Calu3 (cell line): ENCODE measurements at places on chromosomes 6 and 20. TPM values are rescaled to one million over a fixed set of nuclear protein-coding genes. Genes with fewer than 3 reads are reported as not detected.

CD109 gene
- total RNA-seq: 1.9 and 3.6 TPM in 2 replicates

TCF21 gene
- total RNA-seq: not detected in 2 replicates

SUPT3H gene
- total RNA-seq: 7.0 and 10.3 TPM in 2 replicates

NMBR gene
- total RNA-seq: not detected in 2 replicates

LY86 gene
- total RNA-seq: not detected in 2 replicates

RBPJL gene
- total RNA-seq: not detected in 2 replicates

- H3K27me3 ChIP-seq: no peaks in the 10 kb centered on the region
- H3K36me3 ChIP-seq: peaks cover 81% of the 10 kb centered on the region
- DNase-seq: no peak
- H3K27ac ChIP-seq: peak overlapping the region; percentile 100
- peaks cover 62% of the 10 kb centered on the region for H3K4me1 ChIP-seq
- H3K4me3 ChIP-seq: no peak overlapping the region
Observed at GRCh38 chr20:50758469-50758868, 27.1 kb downstream of the PARD6B start.

DNA sequence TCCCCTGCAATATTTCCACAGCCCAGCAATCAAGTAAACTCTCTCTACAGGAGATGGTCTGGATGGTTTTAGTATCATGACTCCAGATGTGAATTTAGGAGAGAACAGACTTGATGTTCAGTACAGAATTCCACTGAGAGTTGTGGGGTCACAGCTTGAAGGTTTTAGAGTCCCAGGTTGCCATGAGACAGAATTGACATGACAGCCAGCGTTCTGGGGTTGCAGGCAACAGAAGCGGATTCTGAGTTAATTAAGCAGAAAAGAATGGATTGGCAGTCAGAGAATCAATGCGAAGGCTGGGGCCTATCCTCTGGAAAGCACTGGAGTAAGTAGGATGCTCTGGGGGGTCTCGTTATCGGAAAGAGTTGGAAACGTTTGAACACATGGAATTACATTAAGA, 2.4 kb upstream of the KIAA1755 start:
- H3K27me3 ChIP-seq: peaks cover 96% of the 10 kb centered on the region
- DNase-seq: no peak
- H3K4me3 ChIP-seq: no peak overlapping the region
- no peak overlapping the region for H3K27ac ChIP-seq

- H3K27ac ChIP-seq: no peak overlapping the region
- no peaks in the 10 kb centered on the region for H3K4me1 ChIP-seq
- no peaks in the 10 kb centered on the region for H3K27me3 ChIP-seq
- DNase-seq: no peak
- no peaks in the 10 kb centered on the region for H3K36me3 ChIP-seq
Observed at GRCh38 chr6:122140031-122140430, 259.4 kb upstream of the HSF2 start.

DNA sequence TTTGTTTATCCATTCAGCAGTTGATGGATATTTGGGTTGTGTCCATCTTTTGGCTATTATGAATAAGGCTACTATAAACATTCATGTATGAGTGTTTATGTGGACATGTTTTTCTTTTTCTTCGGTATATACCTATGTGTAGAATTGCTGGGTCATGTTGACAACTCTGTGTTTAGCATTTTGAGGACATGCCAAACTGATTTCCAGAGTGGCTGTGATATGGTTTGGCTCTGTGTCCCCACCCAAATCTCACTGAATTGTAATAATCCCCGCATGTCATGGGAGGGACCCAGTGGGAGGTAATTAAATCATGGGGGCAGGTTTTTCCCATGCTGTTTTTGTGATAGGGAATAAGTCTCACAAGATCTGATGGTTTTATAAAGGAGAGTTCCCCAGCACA, 439.7 kb downstream of the UTRN start:
- peaks cover 6% of the 10 kb centered on the region for H3K36me3 ChIP-seq
- no peaks in the 10 kb centered on the region for H3K27me3 ChIP-seq

- peaks cover under 1% of the 10 kb centered on the region for H3K27me3 ChIP-seq
- no peak overlapping the region for H3K27ac ChIP-seq
- no peak for DNase-seq
Observed at GRCh38 chr6:159108426-159108985, 60.7 kb upstream of the FNDC1 start.

DNA sequence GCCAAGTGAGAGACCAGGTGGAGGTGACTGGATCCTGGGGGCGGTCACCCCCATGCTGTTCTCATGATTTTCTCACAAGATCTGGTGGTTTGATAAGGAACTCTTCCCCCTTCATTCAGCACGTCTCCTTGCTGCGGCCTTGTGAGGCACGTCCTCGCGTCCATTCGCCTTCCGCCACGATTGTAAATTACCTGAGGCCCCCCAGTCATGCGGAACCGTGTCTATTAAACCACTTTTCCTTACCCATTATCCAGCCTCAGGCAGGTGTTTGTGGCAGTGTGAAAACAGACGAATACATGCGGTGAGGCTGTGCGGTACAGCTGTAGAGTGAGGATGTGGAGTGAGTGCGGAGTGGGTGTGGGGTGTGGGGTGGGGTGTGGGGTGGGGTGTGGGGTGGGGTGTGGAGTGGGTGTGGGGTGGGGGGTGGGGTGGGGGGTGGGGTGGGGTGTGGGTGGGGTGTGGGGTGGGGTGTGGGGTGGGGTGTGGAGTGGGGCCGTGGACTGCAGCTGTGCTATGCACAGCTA, 12.1 kb upstream of the NTSR1 start:
- peaks cover 89% of the 10 kb centered on the region for H3K27me3 ChIP-seq
- no peak for DNase-seq

DNA sequence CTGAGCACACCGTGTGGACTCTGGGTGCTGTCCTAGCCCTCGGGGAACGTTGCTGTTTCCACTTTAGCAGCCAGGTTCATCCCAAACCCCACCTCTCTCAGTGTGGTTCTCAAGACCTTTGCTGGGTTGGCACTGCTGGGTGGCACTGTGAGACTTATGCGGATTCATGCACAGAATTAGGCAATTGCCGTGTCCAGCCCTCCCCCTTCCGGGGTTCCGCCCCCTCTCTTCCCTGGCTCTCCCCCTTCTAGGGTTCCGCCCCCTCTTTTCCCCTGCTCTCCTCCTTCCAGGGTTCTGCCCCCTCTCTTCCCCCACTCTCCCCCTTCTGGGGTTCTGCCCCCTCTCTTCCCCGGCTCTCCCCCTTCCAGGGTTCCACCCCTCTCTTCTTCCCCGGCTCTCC, 39.8 kb upstream of the SLCO4A1 start:
- H3K4me3 ChIP-seq: no peak overlapping the region
- no peak overlapping the region for H3K27ac ChIP-seq
- H3K36me3 ChIP-seq: no peaks in the 10 kb centered on the region
- peaks cover 19% of the 10 kb centered on the region for H3K4me1 ChIP-seq
- H3K27me3 ChIP-seq: peaks cover 61% of the 10 kb centered on the region

DNA sequence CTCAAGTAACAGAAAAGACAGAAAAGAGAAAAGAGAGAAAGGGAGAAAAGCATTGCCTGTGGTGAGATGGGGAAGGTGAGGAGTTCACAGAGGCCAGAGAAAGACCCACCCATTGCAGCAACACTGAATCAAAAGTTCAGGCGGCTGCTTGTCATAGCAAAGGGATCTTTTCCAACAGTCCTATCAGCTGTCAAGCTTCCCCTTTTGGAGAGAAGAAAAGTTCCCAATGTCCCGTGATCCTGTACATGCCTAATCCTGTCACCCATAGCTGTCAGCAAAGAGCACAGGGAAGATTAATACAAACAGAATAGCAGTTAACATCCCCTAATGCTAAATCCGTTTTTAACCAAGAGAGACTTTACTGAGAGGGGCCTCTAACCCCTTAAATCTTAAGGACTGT, 8.9 kb upstream of the TRIM38 start:
- H3K4me3 ChIP-seq: no peak overlapping the region
- no peaks in the 10 kb centered on the region for H3K36me3 ChIP-seq
- H3K4me1 ChIP-seq: no peaks in the 10 kb centered on the region

- H3K27ac ChIP-seq: no peak overlapping the region
- peaks cover 32% of the 10 kb centered on the region for H3K4me1 ChIP-seq
- H3K36me3 ChIP-seq: peaks cover 7% of the 10 kb centered on the region
- no peak for DNase-seq
- H3K4me3 ChIP-seq: no peak overlapping the region
- no peaks in the 10 kb centered on the region for H3K27me3 ChIP-seq
Observed at GRCh38 chr6:108616544-108616943, 55.8 kb downstream of the FOXO3 start.

DNA sequence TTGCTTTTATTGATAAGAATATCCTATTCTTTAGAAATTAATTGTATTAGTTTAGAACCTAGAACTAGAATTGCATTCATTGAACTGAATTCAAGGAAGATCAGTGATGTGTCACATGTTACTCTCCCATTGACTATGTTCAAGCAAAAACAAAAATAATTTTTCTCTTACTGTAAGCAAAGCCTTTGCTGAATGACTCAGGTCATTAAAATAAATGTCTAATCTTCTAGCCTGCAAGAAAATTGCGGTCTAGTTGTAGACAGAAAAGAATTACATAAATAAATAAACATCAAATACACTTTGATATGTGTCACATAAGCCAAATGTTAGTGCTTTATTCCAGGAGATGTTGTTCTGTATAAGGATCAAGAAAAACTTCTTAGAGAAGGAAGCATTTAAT, 387.9 kb downstream of the ADGRB3 start:
- no peak overlapping the region for H3K27ac ChIP-seq
- H3K4me1 ChIP-seq: peaks cover 23% of the 10 kb centered on the region
- no peak for DNase-seq
- no peaks in the 10 kb centered on the region for H3K27me3 ChIP-seq

DNA sequence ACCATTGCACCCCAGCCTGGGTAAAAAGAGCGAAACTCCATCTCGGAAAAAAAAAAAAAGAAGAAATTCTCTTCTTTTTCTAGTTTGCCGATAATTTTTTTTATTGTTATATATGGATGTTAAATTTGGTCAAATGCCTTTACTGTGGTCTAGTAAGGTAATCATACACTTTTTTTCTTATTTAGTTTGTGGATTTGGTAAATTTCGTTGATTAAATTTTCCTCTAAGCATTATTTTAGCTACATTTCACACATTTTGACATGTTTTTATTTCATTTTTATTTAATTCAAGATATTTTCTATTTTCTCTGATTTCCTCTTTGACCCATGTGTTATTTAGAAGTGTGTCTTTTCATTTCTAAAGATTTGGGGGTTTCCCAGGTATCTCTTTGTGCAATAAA, 18.0 kb upstream of the ELOVL2 start:
- H3K27ac ChIP-seq: no peak overlapping the region
- no peaks in the 10 kb centered on the region for H3K27me3 ChIP-seq
- H3K4me3 ChIP-seq: no peak overlapping the region
- peaks cover 6% of the 10 kb centered on the region for H3K4me1 ChIP-seq

GRCh38 chr6:154202339-154202738, 154.3 kb downstream of the IPCEF1 start:
- no peak overlapping the region for H3K27ac ChIP-seq
- H3K27me3 ChIP-seq: peaks cover 19% of the 10 kb centered on the region
- no peaks in the 10 kb centered on the region for H3K4me1 ChIP-seq
- DNase-seq: no peak

DNA sequence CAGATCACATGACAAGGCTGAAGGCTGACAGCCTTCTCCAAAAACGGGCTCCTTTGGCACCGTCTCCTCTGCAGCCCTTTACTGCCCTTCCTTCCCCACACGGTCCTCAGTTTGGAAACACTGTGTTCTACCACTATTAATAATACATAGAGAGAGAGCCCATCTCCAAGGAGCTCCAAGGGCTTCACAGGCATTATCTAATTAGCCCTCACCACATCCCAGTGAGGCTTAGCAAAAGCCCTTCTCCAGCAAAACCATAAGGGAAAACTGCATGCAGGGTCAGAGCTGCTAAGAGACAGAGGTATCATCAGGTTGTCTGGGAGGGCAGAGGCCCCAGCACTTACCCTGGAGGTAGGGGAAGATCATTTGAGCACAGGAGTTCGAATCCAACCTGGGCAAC, 169.3 kb upstream of the JARID2 start:
- no peaks in the 10 kb centered on the region for H3K36me3 ChIP-seq
- no peaks in the 10 kb centered on the region for H3K4me1 ChIP-seq
- no peak for DNase-seq
- no peak overlapping the region for H3K27ac ChIP-seq
- no peaks in the 10 kb centered on the region for H3K27me3 ChIP-seq

DNA sequence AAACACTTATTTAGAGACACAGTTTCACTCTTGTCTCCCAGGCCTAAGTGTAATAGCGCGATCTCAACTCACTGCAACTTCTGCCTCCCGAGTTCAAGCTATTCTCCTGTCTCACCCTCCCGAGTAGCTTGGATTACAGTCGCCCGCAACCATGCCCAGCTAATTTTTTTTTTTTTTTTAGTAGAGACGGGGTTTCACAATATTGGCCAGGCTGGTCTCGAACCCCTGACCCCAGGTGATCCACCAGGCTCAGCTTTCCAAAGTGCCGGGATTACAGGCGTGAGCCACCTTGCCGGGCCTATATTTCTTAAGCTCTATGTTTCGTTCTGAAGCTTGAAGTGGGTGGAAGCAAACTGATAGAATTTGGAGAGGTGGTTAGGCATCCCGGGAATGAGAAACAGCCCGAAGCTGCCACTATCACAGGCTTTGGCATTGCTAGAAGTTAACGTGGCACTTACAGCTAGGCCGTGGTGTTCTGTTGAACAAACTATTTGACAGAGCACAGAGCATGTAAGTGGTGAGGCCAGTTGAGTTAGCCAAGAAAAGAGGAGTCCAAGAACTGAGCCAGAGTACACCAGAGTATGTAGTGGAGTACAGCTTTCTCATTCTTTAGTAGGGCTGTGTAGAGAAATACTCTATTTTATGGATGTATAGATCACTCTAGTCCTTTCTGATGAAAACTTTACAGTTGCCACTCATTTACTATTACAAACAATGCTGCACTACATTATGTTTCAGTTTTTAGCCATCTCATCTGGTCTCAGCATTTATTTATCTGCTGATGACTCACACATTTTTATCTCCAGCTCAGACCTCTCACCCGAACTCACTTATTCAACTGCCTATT, 62.0 kb upstream of the HFE start:
- peaks cover 66% of the 10 kb centered on the region for H3K4me1 ChIP-seq
- peak overlapping the region; percentile 80 for H3K4me3 ChIP-seq
- H3K27ac ChIP-seq: peak overlapping the region; percentile 100
- DNase-seq: peak; percentile 32

DNA sequence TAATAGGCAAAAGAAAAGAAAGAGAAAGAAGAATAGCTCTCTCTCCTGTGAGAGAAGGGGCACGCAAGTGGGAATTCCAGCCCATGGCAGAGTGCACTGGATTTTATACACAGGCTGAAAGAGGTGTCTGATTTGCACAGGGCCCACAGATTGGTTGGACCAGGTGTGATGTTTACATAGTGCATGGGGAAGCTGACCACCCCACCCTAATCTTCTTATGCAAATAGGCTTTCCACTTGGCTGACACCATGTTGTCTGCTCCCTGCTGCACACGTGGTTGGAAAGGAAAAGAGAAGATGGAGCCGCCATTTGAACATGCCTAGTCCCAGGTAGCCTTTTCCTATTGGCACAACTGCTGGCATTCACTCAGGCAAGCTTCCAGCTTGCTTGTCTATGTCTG, 20.2 kb downstream of the MICA start:
- no peak overlapping the region for H3K27ac ChIP-seq
- H3K4me3 ChIP-seq: no peak overlapping the region
- peaks cover 18% of the 10 kb centered on the region for H3K27me3 ChIP-seq
- peaks cover 7% of the 10 kb centered on the region for H3K4me1 ChIP-seq
- no peak for DNase-seq

GRCh38 chr20:5863040-5863833, 87.1 kb downstream of the TRMT6 start:
- H3K27ac ChIP-seq: no peak overlapping the region
- H3K4me1 ChIP-seq: peaks cover 14% of the 10 kb centered on the region
- no peak for DNase-seq
- H3K27me3 ChIP-seq: no peaks in the 10 kb centered on the region

- no peak for DNase-seq
- no peak overlapping the region for H3K4me3 ChIP-seq
- H3K36me3 ChIP-seq: no peaks in the 10 kb centered on the region
- H3K4me1 ChIP-seq: no peaks in the 10 kb centered on the region
- no peaks in the 10 kb centered on the region for H3K27me3 ChIP-seq
Observed at GRCh38 chr6:135976585-135976984, 125.1 kb downstream of the PDE7B start.
